Upper lobe of right lung (tissue), 1 donor: ENCODE measurements at places on chromosomes 7 and 10.

DNA sequence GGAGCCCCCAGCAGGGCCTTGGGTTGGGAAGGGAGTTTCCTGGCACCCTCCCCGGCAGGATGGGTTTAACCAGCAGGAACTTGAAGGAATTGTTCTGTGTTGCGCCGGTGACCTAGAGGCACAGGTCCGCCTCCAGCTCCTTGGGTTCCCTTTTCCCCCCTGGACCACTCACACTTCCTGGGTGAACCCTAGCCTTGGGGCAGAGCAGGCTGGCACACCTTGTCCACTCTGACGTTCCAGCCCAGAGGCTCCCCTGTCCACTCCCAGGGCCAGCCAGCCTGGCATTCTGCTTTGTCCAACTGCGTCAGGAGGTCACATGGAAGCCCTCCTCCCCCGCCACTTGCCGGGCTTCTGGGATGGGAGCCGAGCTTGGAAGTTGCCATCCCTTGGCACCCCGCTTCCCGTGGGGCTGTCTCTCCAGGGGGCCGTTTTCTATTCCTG, 25.8 kb downstream of the TMEM120A start:
- no peak for DNase-seq

- DNase-seq, result no peak
These were observed 13.2 kb downstream of the ALKBH4 start for GRCh38 chr7:102451371-102452054.

DNA sequence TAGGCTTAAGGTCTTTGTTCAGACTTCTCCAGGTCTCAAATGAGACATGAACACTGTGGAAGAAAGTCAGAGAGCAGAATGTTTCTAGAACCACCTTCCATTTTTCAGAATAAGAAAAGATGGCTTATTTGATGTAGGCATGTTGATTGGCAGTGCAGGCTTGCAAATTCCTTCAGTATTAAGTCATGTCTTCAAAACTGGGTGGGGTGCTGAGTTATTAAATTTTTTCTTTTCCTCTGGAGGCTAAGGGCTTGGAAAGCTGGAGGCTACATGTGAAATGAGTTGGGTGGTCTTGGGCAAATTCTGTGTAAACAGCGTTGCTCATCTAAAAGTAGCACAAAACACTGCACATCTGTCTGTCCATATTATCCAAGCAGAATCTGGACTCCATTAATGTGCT, 62.8 kb downstream of the PRTFDC1 start:
- no peak for DNase-seq

DNA sequence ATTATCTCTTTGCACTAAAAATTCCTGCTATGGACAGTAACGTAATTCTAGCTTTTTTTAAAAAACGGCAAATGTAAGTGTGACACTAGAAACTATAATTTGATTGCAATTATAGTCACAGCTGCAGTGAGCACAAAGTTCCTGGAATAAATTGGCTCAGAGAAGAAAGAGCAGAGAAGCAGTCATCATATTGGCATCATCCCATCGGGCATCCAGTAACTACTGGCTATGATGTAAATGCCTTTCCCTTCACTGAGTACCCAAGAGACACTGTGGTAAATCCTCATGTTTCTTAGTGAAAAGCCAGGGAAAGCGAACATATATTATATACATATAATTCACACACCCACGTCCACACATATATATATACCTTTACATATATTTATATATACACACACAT, 43.6 kb downstream of the PIP4K2A start:
- DNase-seq, result no peak
